ENCODE measurements at places on chromosomes 13 and 19.
A peak's percentile ranks its signal among the peaks of the same experiment; 100 is the strongest.

DNA sequence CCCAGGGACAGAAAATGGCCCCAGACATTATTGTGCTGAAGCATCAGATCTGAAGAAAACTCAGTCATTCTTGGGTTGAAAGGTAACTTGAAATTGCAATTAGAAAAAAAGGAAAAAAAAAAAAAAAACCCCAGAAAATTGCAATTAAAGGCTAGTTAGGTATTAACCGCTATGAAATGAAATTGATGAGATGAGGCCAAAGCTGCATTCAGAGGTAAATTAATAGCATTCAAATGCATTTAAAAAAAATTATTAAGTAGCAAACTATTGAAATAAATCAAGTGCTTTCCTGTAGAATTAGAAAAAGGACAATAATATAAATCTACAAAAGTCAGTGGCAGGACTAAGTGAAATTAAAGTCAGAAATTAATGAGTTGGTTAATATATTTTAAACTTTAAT, 6.4 kb downstream of the PGLS start:
- no peak for DNase-seq

DNA sequence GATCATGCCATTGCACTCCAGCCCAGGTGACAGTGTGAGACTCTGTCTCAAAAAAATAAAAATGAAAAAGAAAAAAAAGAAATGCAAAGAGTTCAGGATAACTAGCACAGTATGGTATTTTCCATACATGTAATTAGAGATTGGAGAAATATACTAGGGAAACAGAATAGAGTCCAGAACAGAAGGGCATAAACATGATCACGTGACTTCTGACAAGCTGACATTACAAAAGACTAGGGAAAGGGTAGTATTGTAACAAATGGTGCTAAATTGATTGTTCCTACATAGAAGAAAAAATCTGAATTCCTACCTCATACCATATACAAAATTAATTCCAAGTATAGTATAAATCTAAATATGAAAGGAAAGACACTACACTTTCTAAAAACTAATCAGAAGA, 1.3 kb upstream of the NLRP5 start:
- DNase-seq = no peak

- no peak for DNase-seq
These were observed 3.1 kb downstream of the RANBP3 start for GRCh38 chr19:5974721-5975387.

- peak; percentile 38 for DNase-seq
These were observed at the start of gene KIRREL2 for GRCh38 chr19:35856546-35857149. Gene KIRREL2, plus strand, starts transcription at chr19:35856911. Its CDS starts 209 bp downstream, at chr19:35857120.

DNA sequence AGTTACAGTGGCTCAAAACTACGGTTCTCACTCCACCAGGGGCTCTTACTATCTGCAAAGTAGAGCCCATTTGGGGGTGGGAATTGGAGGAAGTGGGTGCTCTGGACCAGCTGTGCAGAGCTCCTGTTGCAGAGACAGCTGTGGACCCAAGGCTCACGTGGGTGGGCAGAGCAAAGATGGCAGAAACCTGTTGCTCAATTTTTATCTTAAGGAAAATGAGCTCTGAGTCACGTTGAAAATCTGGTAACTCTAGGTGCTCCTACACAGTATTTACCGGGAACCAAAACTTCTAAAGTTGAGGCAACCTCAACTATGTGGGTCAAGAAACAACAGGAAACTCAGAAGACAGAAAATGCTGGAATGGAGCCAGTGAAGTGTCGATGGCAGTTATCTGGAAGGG, 30.2 kb upstream of the SLC15A1 start:
- DNase-seq = no peak

- no peak for DNase-seq
These were observed 4.7 kb upstream of the FBL start for GRCh38 chr19:39850892-39851291.

DNA sequence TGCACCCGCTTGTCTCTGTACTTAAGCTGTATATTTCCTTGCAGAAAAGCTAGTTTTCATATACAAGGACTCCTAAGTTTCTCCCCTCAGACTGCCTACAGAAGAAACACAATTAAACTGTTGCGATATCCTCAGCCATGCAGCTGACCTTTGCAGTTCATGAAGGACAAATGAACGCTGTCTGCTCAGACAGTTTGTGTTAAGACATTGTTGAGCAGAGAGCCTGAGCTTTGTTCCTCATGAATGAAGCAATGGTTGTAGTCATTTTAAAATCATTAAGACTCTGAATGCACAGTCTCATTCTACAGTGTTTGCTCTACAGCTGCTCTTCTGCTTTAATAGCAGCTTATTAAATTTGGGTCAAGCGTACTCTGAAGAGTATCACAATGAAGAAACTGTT, 23.2 kb upstream of the MAB21L1 start:
- DNase-seq = no peak

DNA sequence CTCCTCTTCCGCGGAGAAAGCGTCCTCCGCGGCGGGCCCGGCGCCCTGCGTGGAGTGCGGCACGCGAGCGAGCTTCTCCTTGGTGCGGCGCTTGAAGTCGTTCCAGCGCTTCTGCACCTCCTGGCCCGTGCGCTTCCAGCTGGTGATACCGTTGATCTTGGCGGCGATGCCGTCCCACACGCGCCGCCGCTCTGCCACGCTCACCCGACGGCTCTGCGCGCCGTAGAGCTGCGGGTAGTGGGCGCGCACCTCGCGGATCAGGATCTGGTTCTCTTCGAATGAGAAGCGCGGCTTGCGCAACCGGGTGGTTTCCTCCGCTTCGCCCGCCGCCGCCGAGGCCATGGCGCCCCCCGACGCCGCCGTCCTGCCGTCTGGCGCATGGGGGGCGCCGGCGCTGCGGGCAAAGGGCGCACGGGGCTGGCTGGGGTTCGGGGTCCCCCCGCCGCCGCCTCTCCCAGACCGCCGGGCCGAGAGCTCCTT, 941 bp downstream of the MYPOP start:
- peak; percentile 44 for DNase-seq

GRCh38 chr13:98214008-98214643, 37.1 kb upstream of the RNF113B start:
- no peak for DNase-seq

DNA sequence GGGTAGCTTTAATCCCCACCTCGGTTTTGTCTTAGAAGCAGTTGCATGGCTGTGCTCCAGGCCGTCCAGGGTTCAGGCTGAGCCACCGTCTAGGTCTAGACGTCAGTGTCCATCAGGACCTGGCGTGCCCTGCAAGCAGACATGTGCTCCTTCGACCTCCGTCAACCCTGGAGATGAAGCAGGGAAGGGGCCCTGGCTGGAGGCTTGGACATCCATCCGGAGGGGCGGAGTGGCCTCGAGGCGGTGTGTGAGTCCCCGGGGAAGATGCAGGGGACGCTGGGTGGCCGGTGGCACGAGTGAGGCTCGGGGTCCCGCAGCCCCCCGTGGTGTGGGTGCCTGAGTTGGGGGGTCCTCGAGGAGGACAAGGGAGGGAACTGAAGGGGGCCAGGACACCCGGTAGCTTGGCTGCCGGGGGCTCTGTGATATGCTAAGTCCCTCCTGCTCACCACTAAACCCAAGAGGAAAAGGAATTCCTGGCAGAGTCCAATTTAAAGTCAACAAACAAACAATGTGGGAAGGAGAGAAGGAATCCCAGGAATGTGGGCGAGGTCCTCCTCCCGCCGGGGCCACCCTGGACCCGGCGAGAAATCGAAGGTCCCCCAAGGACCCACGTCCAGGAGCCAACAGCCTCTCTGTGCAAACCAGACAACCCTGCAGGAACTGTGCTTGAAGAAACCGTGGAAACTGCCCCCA, 14.9 kb upstream of the PTBP1 start:
- no peak for DNase-seq

DNA sequence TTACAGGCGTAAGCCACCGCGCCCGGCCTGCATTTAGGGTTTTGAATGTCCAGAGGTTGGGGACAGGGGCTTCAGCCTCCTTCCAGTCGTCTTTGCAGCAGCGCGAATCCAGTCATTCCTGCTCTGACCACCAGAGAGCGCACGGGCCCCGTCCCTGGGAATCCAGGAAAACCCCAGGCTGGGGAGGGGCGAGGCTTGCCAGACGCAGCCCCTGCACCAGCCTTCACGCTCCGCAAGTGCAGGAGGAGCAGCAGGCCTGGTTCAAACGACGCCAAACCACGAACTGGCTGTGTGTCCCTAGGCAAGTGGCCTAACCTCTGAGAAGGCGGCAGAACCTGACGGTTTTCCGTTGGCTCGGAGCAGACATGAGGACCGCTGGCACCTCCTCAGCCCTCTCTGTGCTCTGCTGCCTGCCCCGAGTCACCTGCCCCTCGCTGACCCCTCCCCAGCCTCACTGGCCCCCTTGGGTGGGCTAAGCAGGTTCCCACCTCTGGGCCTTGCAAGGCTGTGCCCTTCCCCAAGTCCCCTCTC, 2.0 kb upstream of the RNF126 start:
- peak; percentile 79 for DNase-seq

DNA sequence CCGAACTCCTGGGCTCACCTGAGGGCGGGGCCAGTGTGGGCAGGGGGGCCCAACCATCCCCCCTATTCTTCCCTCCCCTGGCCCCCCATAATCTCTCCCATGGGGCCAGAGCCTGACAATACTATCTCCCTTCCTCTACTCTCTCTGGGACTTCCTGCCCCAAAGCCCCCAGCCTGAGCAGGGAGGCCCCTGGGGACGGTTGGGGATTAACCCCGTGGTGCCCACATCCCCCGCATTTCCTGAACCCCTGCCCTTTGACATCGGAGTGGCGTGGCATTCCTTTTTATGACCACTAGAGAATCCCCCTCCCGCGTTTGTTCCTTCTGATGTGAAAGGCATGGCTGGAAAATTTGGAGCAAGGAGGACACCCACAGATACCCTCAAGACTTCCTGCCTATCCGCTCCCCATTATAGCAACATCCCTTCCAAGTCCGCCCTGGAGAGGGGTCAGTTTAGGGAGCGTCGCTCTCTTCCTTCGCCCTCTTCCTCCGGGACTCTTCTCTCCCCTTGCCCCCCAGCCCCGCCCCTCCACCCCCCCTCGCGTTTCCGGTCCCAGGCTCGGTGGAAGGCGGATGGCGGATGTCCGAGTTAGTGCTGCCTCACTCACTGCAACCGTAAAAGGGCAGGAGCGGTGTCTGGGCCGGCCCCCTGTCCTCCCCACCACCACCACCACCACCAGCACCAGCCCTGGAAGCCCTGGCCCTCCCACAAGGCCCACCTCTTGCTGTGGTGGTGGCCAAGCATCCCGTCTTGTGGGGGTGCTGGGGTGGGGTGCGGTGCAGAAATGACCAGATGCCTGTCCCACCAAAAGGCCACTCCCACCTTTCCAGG, 1.8 kb downstream of the VASP start:
- DNase-seq = peak; percentile 71

DNA sequence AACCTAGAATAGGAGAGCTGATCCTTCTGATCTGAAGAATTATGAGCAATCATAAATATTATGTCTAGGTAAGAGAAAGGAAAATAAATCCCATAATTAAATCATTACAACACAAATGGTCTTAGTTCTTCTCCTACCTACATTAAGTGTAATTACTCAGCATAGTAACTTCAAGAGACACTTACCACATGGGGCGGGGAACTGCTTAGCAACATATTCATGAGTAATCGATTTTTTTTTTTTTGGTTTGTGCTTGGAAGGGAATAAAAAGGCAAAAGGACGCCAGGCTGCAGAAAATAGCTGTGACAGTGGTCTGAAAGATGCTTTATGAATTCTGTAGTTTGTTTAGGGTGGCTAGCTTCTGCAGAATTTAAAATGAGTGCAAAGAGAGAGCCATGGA, 103.3 kb upstream of the HTR2A start:
- no peak for DNase-seq

DNA sequence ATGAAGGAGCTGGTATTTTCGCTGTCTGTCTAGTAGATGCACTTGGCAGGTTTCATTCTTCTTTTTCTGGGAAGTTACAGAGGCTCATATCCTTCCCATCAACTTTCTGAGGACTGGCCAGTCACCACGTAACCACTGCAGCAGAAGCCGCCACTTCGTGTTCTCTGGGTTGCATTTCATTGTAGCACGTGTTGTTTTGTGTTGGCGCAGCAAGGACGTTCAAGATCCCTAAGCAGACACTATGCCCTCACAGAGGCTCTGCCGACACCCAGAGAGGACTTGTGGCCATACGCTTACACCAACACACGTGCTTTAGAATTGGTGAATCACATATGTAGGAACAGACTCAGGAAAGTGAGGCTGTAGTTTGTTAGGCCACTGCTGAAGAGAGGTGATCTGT, 42.2 kb upstream of the TEX29 start:
- DNase-seq = no peak

DNA sequence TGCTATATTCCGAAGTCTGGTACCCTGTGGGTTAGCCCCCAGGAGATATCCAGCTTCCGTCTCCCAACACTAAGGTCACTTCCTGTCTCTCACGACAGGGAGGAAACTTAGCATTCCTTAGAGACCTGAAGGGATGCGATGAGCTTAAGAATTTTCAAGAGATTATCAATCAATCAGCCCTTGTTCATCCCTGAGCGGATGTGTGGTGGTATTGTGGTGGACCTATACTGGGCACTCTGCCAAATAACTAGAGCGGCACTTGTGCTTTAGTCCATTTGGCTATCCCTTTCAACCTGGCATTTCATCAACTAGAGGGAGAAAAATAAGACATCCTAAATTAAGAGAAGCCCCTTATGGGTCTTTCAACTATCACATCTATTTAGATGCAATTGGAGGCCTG, 30.9 kb upstream of the ZNF562 start:
- DNase-seq = no peak

GRCh38 chr13:50636007-50636704, 207.3 kb downstream of the DLEU7 start:
- no peak for DNase-seq

- DNase-seq = no peak
These were observed 5.6 kb downstream of the TLE6 start for GRCh38 chr19:2982983-2983350.

GRCh38 chr19:38670921-38671398, 23.5 kb downstream of the ACTN4 start:
- no peak for DNase-seq

- no peak for DNase-seq
These were observed 1.4 kb downstream of the ACTN4 start for GRCh38 chr19:38648769-38649304.

DNA sequence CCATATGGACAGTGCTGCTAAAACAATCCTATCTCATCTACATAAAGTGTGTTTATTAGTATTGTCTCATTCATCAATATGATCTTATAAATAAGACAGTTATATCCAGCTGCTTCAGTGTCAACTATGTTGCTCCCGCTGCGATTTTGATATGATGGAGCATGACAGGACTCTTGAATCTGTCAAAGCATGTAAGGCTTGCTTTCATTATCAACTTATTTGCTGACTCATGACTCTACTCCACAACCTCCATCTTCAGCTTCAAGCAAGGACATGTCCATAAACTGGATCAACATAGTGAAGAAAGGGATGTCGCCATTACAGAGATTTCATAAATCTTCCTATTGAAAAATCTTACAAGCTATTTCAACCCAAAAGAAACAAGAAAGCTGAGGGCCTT, 2812.6 kb downstream of the PCDH9 start:
- DNase-seq = no peak

DNA sequence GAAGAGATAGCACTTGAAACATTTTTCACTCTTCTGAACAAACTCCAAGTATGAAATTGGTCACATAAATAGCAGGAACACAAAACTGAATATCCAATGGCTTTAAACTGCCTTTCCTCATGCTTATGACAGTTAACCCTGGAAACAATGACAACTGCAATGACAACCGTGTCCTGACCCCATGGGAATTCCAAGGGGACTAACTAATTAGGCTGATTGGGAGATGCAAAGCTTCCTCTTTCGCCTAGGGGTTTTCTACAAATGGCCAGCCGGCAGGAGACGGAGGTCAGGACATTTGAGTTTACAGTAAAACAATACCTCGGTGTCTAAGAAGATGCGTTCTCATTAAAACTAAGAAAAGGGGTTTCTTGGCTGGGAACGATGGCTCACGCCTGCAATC, 53.0 kb upstream of the URAD start:
- no peak for DNase-seq

GRCh38 chr13:73708393-73708985, 425.7 kb downstream of the KLF12 start:
- DNase-seq = peak; percentile 62

All from activated CD4-positive, alpha-beta memory T cell treated with anti-CD3 and anti-CD28 coated beads, Interleukin-2, amount 10 ng/mL, durations not matched to agents 7 days and 5 days (primary cell).